Activated CD8-positive, alpha-beta T cell treated with anti-CD3 and anti-CD28 coated beads for 36 hours (primary cell): ENCODE measurements at places on chromosomes 1 and 21. TPM values are rescaled to one million over a fixed set of nuclear protein-coding genes. Genes with fewer than 3 reads are reported as not detected.

The BCAR3 gene
- 0.70 TPM for total RNA-seq

DNA sequence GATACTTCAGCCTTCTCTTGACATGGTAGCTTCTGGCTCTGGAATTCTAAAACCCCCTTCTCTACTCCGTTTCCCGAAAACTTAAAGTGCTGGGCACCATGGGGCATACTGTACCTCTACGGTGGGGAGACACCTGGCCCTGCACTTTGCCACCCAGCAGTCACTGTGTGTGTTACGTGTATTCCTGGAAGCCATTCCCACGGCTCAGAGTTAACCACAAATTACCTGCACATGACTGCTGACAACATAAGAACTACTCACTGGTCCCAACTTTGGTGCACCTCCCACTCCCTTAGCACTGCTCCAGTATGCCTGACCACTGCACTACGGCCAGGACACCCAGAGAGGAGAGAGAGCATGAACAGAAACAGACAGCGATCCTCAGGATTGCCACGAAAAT is 29.4 kb upstream of the TMPRSS2 start:
- no peaks in the 10 kb centered on the region for H3K4me1 ChIP-seq
- DNase-seq = no peak

DNA sequence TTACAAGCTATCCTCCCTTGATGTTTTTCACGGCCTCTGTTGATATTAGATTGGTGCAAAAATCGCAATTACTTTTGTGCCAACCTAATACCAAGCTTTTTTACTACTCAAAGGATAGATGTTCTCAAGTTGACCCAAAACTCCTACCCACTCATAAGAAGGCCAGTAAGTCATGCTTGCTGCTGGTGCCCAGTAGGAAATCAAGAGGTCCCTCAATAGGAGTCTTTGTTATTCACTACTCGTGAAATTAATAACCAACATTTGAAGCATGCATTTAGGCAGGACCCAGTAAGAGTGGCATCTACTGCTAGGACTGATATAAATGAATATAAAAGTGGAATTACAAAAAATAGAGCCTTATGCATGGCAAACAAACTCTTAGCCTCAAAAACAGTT is 52.6 kb downstream of the APP start:
- H3K27ac ChIP-seq = no peak overlapping the region
- no peaks in the 10 kb centered on the region for H3K27me3 ChIP-seq
- H3K4me3 ChIP-seq = no peak overlapping the region
- no peaks in the 10 kb centered on the region for H3K36me3 ChIP-seq
- peaks cover 12% of the 10 kb centered on the region for H3K4me1 ChIP-seq
- no peak for DNase-seq

GRCh38 chr21:22421416-22422180 is 1423.4 kb downstream of the NCAM2 start:
- H3K27ac ChIP-seq = peak overlapping the region; percentile 35
- peak; percentile 25 for DNase-seq
- H3K36me3 ChIP-seq = no peaks in the 10 kb centered on the region
- peak overlapping the region; percentile 11 for H3K4me3 ChIP-seq

- peak overlapping the region; percentile 86 for H3K27ac ChIP-seq
- H3K4me1 ChIP-seq = peaks cover 42% of the 10 kb centered on the region
- H3K4me3 ChIP-seq = peak overlapping the region; percentile 40
- H3K36me3 ChIP-seq = no peaks in the 10 kb centered on the region
Measured at GRCh38 chr1:8987881-8988617, 38.2 kb downstream of the SLC2A7 start.

The CHIT1 gene
- 0.74 TPM for total RNA-seq

DNA sequence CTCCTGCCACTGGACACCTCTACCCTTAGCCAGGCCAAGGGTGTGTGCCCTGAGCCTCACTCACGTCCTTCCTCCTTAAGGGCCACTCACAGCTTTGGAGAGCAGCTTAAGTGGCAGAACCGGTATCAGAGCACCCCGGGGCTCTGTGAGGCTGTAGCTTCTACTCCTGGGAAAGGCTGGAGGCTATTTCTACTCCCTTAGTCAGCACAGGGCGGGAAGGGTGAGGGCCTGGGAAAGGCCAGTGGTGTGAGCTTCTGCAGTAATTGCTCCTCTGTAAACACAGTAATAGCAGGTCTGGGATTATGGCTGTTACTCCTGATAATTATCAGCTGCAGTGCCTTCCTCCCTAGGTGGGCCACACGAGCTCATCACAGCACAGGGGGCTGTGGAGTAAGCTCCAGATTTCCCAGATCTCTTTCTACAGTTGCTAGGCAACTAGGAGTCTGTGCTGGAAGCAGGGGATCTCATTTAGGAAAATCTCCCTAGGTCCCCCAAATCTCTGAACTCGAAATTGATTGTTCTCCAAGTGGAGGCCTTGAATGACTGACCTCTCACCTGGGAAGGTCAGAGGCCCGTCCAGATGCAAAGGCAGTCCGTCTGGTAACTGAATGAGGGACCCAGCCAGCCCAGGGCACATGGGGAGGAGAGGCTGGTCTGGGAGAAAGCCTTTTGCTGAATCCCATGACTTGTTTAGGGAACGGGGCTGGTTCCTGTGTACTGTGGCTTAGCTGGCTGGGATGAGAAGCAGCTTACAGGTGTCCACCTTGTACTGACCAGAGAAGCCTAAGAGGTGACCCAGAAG is 29.3 kb downstream of the IER5 start:
- H3K4me1 ChIP-seq = peaks cover 2% of the 10 kb centered on the region
- no peaks in the 10 kb centered on the region for H3K36me3 ChIP-seq
- H3K4me3 ChIP-seq = no peak overlapping the region

- no peak overlapping the region for H3K4me3 ChIP-seq
- peaks cover 4% of the 10 kb centered on the region for H3K27me3 ChIP-seq
- H3K27ac ChIP-seq = no peak overlapping the region
- peak; percentile 11 for DNase-seq
- H3K36me3 ChIP-seq = no peaks in the 10 kb centered on the region
- H3K4me1 ChIP-seq = no peaks in the 10 kb centered on the region
Measured at GRCh38 chr1:70487910-70488665, 77.0 kb downstream of the CTH start.

The TMEM39B gene
- total RNA-seq = 27.7 TPM

The GPR153 gene
- total RNA-seq = 0.34 TPM

The DLGAP3 gene
- 0.83 TPM for total RNA-seq

- no peak overlapping the region for H3K27ac ChIP-seq
- peak; percentile 70 for DNase-seq
- H3K36me3 ChIP-seq = no peaks in the 10 kb centered on the region
- no peak overlapping the region for H3K4me3 ChIP-seq
- H3K27me3 ChIP-seq = peaks cover 50% of the 10 kb centered on the region
Measured at GRCh38 chr1:22712502-22713271, 2.0 kb downstream of the EPHB2 start.

The TTC22 gene
- 3.3 TPM for total RNA-seq

The LCA5L gene
- total RNA-seq = not detected

DNA sequence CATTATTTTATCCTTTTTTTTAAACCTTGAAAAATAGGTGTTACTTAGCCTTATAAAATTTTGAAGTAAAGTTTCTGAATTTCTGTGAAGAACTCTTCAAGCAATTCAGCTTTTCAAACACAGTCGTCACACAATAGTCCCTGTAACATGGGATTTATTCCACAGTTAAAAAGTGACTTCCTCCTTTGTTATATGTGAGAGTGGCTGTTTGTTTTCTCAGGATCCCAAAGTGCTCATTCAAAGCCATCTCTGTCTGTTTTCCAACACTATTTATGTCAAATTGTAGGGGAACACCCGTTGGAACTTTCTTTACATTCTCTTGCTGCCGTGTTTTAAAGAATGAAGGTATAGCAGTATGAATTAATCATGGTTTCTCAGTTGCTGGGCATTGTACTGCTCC is 80.8 kb upstream of the GPR52 start:
- H3K27ac ChIP-seq = no peak overlapping the region
- H3K36me3 ChIP-seq = peaks cover 1% of the 10 kb centered on the region
- H3K27me3 ChIP-seq = no peaks in the 10 kb centered on the region
- DNase-seq = no peak
- no peak overlapping the region for H3K4me3 ChIP-seq

DNA sequence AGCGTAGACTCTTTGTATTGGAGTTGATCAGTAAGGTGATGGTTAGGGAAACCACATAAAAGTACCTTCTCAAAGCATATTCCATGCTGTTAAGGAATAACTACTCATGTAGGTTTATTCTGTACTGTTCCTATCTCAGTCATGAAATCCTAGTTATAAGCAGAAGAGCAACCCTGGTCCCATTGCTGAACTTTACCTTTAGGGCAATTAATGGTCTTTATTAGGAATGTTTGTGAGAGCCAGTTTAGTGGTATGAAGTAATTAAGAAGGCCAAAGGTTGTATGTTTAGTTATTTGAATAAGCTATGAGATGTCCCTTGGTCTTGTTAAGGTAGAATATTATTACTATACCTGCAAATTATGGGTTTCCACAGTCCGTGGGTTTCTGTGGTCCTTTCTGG is 44.0 kb downstream of the ACP6 start:
- peaks cover 31% of the 10 kb centered on the region for H3K4me1 ChIP-seq
- DNase-seq = no peak
- H3K36me3 ChIP-seq = peaks cover 16% of the 10 kb centered on the region
- no peak overlapping the region for H3K4me3 ChIP-seq
- H3K27me3 ChIP-seq = no peaks in the 10 kb centered on the region

The ALPL gene
- not detected for total RNA-seq

DNA sequence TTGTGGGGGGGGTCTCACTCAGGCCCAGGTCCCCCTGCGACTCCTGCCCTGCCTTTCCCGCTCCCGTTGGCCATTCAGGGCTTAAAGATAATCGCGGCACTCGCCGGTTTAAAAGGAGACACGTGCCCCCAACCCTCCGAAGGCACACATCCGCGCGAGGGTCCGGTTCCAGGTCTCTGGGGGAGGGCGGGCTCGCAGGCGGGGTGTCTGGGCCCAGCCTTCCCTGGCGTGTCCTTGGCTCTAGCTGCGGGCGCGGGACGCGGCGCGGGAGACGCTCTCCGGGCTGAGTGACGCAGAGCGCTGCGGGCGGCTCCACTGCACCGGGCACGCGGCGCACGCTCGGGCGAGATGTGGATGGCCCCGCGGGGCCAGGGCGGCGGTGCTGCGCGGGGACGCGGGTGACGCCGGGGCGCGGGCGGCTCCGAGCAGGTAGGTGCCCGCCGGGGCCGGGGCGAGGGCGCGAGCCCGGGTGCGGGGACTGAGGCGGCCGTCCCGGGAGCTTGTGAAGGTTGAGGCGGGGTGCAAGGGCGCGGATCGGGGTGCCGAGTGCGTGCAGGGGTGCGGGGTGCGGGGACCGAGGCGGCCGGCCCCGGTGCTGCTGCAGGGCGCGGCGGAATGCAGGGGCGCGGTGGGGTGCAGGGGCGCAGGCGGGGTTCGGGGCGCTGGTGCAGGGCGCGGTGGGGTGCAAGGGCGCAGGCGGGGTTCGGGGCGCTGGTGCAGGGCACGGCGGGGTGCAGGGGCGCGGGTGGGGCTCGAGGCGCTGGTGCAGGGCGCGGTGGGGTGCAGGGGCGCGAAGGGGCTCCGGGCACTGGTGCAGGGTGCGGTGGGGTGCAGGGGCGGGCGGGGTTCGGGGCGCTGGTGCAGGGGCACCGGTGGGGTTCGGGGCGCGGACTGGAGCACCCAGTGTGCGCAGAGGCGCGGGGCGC is 3.3 kb upstream of the TRPM2 start:
- H3K27me3 ChIP-seq = peaks cover 8% of the 10 kb centered on the region
- DNase-seq = no peak
- no peak overlapping the region for H3K4me3 ChIP-seq
- no peak overlapping the region for H3K27ac ChIP-seq
- no peaks in the 10 kb centered on the region for H3K36me3 ChIP-seq
- peaks cover 34% of the 10 kb centered on the region for H3K4me1 ChIP-seq

DNA sequence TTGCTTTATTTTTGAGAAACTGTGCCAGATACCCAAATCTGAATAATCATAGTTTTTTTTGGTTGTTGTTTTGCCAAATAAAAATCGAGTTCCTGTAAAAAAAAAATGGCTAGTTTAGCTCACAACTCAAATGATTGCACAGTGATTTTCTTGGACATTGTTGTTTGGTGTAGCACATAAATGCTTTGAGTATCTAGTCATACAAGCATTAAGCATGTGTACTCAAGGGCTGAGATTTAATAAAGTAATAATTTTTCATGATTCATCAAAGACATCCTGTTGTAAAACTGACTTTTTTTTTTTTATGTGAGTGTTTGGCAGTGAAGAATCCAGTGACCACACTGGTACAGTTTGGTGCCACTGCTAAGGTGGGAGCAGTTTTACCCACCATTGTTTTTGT is 18.8 kb downstream of the ITSN1 start:
- no peak overlapping the region for H3K4me3 ChIP-seq
- H3K27me3 ChIP-seq = peaks cover 4% of the 10 kb centered on the region
- H3K4me1 ChIP-seq = peaks cover 2% of the 10 kb centered on the region
- H3K36me3 ChIP-seq = no peaks in the 10 kb centered on the region
- H3K27ac ChIP-seq = no peak overlapping the region

DNA sequence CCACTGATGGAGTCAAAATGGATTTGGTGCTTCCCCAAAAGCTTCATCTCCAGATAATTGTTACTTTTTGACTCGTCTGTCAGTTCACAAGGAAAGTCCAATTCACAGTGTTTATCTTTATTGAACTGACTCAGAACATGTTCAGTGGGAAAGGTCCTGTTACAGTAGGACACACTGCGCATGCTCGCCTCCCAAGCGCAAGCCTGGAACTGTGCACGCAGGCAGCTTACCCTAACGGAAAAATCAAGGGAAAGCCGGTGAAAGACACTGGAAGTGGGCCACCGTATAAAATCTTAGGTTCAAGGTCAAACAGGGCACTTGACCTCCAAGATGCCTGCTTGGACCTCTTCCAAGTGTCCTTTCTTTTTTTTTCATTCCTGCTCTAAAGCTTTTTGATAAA is 174.6 kb downstream of the USP25 start:
- H3K4me1 ChIP-seq = no peaks in the 10 kb centered on the region
- no peaks in the 10 kb centered on the region for H3K27me3 ChIP-seq
- H3K4me3 ChIP-seq = no peak overlapping the region
- no peak overlapping the region for H3K27ac ChIP-seq
- H3K36me3 ChIP-seq = no peaks in the 10 kb centered on the region
- DNase-seq = no peak

DNA sequence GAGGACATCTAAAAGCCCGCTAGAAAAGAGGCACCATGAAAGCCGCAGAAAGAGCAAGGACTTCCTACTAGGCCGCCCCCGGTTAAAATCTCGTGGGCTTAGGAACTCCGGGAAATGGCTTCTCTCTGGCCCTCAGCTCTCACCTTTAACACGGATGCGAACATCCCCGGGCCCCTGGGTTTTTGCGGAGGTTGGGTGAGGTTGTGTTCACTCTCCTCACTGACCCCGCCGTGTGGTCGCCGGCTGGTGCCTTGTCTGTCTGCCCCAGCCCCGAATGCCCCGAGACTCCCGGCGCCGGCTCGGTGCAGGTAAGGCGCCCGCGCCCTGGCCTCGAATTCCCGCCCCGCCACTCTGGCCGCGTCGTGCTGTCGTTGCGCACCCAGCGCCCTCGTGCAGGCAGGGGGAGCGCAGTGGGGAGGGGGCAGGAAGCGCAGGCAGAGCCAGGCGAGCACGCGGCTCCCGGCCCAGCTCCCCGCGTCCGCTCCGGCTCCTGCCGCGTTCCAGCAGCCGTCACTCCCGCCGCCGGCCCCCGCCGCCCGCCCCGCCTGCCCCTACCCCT is at the start of gene SHISAL2A:
TSS of gene SHISAL2A (plus strand) at position 437 of the 559 bp plus-strand sequence. CDS start 326 bp downstream, outside the sequence.
- DNase-seq = peak; percentile 67
- H3K4me3 ChIP-seq = peak within 1 kb of the TSS; percentile 84
- no peaks in the 10 kb centered on the region for H3K27me3 ChIP-seq
- H3K4me1 ChIP-seq = peaks cover 59% of the 10 kb centered on the region

The KCNJ15 gene
- 0.43 TPM for total RNA-seq
